ENCODE measurements at places on chromosomes 6 and 20.
A peak's percentile ranks its signal among the peaks of the same experiment; 100 is the strongest.

- DNase-seq = no peak
Measured at GRCh38 chr6:30211899-30212298, 1.3 kb downstream of the TRIM26 start.

DNA sequence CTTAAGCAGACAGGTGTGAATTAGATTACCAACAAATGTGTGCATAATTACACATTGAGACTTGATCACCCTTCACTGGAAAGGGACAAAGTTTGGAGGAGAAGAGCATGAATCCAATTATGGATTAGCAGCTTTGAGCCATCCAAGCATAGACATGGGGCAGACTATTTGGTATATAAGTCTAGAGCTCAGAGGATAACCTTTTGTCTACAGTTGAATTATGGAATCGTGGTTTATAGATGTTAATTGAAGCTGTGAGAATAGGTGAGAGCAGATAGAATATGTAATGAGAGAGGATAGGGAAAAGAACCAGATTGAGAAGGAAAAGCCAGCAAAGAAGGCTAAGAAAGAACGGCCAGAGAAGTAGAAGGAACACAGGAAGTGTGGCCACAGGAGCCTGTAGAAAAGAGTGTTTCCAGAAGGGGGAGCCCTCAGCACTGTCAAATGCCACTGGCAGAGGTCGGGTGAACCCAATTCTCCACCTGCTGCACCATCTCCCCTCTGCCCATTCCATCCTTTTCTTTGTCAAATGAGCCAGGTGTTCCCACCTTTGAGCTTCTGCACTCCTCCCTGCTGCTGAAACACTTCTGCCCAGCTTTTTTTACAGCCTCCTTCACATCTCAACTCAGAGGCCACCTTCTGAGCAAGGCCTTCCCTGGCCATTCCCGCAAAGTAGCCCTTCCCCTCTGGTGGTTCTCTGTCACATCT is 7.3 kb downstream of the DNTTIP1 start:
- DNase-seq = peak; percentile 34

DNA sequence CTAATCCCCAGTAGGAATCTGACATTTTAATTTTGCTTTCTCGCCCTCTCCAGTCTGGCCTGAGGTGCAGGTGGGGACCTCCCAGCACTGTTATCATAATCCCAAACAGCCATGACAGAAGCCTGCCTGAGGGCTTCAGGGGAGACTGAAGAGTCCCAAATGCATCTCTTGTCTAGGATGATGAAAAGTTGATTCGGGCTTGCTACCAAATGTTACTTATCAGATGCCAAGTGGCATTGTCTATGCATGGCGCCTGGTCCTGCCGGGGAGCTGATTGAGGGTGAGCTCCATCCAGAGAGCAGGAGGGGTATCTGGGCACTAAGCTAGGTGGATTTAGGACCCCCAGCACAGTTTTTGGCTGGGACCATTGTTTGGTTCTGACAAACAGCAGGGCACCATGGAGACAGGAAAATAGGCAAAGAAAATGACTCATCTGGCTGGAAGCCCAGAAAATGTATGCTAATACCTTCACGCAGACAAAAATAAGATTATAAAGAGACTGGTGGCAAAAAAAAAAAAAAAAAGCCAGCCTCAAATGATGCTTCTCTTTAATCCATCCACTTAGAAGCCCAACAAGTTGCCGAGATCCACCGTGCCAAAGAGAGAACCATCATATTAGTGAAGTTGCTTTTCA is 513.7 kb upstream of the SULF2 start:
- DNase-seq = no peak

GRCh38 chr6:37696841-37697662 is 631 bp downstream of the MDGA1 start:
- peak; percentile 34 for DNase-seq

DNA sequence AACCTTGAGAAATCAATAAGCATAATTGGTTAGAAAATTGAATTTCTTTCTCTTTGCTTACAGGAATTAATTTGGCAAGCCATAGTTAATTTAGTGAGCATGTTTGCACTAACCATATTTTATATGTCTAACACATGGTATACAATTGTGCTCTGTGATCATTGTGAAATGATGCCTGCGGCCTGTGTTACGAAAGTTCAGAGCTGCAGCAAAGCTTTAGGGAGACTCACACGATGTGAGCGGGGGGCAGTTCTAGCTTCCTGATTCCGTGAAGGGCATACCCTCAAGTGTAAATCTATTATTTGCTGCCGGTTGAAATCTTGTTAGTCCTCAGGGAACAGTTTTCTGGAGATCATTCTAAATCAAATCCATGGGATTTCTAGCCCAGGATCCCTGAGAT is 25.5 kb upstream of the ADTRP start:
- no peak for DNase-seq

DNA sequence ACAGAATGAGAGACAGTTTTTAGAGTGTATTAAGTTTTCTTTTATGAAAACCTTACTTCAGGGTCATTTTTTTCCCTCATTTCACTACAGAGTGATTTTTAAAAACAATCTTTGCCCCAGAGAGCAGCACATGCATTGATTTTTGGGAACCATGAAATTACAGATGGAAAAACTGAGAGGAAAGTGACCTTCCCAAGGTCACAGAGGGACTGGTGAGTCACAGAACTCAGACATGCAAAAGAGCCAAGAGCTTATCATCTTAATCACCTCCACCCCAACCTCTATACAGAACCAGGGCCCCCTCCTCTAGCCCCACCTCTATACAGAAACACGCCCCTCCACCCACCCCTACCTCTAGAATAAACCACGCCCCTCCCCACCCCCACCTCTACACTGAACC is 10.7 kb downstream of the PXMP4 start:
- DNase-seq = no peak

DNA sequence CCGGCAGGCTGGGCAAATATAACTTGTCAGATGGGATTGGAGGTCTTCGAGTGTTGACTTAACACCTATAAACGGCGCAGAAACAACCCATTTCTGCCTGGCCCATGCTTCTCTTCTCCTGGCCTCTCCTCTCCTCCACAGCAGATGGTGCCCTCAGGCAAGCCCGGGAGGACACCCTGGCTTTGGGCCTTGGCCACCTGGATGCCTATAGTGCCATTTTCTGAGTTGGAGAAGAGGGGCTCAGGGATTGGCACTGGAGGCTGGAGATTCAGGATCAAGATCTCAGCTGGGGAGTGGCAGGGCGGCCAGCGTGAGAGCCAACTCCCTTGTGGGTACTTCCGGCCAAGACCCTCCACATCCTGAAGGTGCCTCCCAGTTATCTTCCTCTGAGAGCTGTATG is 211.9 kb upstream of the PMEPA1 start:
- DNase-seq = no peak

DNA sequence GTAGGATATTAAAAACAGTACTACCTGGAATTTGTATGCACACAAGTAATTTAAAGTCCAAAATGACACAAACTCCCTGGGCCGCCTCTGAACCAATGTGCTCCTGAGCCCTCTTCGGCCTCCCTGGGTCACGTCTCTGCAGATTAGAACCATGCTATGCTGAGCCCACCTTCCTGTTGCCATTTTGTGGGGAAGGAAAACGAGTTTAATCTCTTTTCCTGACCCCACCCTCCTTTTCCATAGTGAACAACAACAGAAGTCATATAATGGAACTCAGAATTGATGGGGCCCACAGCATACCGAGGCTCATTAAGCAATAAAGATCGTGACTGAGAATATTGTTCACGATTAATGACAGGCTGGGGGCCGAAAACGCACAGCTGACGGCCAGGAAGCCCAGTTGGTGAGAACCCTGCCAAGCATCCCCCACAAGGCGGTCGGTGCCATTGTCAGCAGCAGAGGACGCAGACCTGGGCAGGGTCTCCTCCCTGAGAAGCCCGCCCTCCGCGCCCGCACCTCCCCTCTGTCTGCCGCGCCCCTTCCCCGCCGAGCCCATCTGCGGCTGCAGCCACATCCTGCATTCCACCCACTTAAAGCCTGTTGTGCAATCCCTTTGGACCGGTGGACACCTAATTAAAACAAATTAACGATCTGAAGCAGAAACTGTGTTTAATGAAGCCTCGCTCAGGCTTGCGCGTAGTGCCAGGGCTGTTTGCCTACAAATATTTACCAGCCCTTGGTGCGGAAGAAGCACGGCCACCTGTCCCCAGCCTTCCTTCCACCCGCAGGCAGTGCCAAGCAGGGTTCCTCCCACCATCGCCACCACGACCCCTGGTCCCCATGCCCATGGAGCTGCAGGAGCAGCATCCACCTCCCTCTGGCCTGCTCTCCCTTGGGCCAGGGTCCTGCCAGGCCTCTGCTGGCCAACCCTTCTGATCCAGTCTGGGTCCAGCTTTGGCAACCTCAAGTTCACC is 68.1 kb downstream of the DLL1 start:
- DNase-seq = no peak

- DNase-seq = no peak
Measured at GRCh38 chr6:91653076-91653723, 1066.3 kb upstream of the MAP3K7 start.

DNA sequence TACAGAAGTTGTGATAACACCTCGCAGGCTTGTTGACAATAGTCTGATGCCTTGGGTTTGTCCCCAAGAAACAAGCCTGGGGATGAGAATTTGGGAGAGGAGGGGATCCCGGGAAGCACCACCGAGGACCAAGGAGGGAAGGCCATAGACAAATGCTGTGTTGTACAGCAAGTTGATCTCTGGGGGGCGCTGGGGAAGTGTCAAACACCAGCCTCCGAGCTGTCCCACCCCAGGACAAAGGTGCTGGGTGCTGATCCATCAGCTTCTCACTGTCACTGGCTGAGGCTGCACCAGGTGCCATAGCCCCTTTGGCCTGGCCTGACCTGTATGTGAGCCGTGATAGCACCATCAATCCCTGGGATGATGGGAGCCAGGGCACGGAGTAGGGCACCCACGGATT is 64.0 kb downstream of the SYNDIG1 start:
- no peak for DNase-seq

- no peak for DNase-seq
Measured at GRCh38 chr6:53945765-53946407, 151.1 kb downstream of the LRRC1 start.

GRCh38 chr6:5783584-5784089 is 223.1 kb downstream of the NRN1 start:
- DNase-seq = no peak

GRCh38 chr6:38213251-38213658 is 393.7 kb downstream of the ZFAND3 start:
- no peak for DNase-seq

DNA sequence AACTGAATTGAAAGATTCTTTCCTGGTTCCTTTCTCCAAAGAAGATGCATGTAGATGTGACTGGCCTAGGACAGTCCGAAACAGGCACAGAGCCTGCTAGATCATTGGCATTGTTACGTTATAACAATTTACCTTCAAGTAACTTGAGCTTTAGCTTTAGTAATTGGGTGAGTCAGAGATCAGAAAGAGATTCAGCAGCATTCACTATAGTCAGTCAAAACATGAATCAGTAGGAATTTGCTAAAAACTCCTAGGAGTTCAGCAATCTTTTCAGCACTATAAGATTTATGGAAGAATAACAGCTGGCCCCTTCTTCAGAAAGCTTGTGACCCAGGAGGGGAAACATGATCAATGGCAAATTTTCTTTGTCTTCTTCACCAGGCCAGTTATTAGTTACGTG is 281.7 kb upstream of the PRDM1 start:
- DNase-seq = no peak

- no peak for DNase-seq
Measured at GRCh38 chr20:5753814-5754213, 3.6 kb downstream of the SHLD1 start.

DNA sequence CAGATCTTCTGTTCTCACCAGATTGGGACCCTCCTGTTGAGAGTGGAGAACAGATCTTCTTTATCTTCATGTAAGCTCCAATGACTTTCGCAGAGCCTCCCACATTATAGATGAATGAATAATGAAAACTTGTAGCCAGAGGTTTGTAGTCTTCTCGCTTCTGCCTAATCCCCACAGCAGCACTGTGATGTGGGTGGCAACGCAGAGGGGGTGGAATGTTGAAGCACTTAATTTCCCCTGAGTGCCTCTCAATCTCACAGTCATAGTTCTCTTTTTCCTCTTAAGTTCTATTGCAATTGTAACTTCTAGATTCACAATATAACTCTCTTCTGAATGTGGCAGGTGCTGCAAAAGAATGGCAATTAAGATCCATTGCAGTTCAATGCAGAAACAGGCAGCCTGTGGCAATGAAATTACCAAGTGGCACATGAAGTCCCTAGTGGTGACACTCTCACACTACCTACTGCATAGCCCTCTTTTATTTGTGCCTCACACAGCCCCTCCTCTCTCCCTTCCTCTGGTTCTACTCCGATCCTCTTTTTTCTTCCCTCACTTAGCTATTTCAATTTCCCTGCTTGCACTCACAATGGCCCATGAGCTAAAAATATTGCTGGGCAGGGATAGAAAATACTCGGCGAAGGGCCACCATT is 281.9 kb downstream of the UBE3D start:
- no peak for DNase-seq

DNA sequence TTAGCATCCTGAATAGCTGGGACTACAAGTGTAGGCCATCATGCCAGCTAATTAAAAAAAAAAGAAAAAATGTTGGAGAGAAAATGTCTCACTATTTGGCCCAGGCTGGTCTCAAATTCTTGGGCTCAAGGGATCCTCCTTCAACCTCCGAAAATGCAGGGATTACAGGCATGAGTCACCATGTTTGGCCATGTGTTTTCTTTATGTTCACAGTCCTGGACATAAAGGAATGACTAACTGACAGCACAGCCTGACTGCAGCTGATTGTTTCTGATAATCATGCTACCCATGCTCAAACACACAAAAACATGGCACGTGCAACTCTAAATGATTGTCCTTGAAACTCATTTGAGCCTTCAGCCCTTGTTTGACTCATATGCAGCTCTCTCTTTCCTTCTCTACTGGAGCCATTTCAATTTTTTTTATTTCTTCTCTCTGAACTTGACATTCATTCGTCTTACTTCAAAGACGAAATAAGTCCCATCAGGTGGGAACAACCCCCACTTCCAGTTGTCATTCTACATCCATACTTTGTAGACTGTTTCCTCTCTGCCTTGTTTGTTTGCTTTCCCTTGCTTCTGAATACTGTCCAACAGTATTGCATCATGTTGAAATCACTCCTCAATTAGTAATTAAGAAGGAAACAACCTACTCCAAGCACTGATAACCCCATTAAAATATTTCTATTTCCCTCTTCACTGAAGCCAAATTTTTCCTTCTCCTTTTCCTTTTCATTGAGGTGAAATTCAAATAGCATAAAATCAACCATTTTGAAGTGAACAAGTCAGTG is 413.0 kb downstream of the BMP2 start:
- no peak for DNase-seq

GRCh38 chr6:42427871-42428270 is 23.9 kb downstream of the TRERF1 start:
- no peak for DNase-seq

DNA sequence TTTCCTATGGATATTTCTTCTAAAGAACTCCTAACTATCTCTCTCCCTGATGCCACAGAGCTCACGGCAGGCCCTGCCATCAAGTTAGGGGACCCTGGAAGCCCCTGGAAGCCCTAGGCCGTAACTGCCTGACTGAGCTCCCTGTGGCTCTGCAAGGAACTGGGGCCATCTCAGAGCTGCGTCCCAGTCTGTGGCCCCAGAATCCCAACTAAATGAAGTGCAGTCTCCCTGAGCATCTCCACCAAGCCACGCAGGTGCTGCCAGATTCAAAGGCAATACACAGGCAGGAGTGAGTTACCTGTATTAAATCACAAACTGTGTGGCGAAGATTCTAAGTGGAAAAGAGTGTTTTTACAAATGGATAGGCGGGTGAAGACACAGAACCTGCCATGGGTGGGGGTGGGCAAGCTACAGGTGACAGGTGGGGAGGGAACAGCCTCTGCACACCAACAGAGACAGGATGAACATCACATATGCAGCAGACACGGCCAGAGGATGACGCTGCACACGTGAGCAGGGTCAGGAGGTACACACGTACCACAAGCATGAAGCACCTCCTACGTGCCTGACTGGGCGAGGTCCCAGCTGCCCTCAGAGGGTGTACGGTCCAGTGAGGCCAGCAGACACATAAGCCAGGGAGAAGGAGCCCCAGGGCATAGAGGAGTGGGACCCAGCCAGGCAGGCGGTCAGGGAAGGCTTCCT is 358.5 kb downstream of the ZFAND3 start:
- DNase-seq = no peak
